Activated CD4-positive, alpha-beta T cell treated with anti-CD3 and anti-CD28 coated beads, Interleukin-2, amount 50 U/mL, for 4 hours (primary cell): ENCODE measurements at places on chromosomes 4 and X.

GRCh38 chr4:16442296-16442695, 216.0 kb upstream of the TAPT1 start:
- no peak for DNase-seq

DNA sequence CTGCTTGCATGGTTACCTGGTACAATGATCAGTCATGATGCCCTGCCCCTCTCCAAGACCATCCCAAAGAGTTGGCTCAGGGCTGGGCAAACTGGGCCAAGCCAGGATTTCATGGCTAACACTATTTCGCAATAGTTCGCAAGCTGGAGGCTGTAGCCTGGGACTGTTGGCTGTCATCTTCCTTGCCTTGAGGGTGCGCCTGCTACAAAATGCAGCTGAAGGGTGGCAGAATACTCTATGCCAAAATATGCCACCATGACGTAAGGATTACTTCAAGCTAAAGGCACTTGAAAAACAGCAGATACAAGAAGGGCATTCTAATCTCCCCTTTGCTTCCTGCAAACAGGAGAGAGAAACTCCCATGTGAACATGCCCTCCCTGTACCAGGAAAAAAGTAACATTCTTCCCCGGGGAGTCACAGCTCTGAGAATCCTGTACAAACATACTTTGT, 21.0 kb downstream of the SAT1 start:
- DNase-seq, result no peak

GRCh38 chr4:168781341-168781740, 228.7 kb downstream of the CBR4 start:
- DNase-seq, result no peak

DNA sequence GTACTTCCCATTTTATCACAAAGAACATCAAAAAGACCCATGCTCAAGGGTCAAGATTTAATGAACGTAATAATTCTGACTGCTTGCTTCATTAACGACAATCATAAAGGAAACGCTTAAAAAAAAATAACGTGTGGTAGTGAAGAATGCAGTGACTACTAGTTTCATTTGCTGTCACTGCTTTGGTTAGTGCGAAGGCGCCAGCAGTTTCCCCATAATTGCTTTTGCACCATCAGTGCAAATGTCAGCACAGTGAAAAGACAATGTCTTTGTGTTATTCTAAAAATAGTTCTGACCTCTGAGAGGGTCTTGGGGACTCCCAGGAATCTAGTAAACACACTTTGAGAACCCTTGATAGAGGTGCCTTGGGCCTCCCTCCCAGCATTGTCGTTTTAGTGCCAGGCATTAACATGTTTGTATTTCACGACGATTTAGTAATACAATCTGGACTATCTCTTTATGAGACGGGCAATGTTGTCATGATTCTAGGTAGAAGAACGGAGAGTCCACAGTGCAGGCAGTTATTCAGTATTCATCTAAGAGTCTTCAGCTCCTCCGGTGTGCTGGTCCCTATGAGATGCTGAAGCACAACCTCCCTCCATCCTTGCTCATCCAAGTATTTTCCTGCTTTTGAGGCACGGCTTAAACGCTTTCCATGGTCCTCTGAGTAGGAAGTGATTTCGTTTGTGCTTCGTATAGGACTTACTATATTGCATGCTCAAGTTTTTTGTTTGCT, 71.0 kb downstream of the AFF1 start:
- DNase-seq, result peak; percentile 17

DNA sequence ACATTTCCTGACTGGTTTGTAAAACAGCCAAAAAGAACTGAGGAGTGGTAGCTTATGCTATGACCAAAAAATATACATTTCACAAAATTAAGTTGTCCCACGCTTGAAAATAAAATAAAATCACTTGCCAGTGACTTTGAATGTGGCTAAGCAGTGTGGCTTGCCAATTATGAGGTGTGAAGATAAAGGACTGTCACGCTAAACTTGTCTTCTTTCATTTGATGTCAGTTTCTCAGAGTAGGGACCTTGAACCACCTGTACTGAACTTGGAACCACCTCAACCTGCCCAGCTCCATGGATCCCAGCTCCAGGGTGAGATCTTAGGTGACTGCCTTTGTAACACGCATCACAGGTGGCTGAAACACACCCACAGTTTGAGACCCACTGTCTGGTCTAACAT, 113.7 kb upstream of the TBL1X start:
- no peak for DNase-seq

DNA sequence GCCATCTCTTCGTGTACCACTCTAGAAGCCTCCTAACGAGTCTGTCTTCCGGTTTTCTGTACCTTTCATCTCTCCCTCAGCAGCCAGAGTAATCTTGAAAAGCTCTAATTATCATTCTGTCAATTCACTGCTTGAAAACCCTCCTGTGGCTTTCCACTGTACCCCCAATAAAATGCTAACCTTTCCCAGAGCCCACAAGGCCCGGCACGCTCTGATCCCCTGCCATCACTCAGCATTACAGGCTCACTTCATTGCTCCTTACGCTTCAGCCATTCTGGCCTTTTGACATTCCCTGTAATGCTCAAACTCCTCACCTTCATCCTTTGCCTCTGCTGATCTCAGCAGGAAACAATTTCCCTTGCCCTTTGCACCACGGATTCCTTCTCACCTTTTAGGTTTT, 112.9 kb downstream of the ARHGAP10 start:
- no peak for DNase-seq
